ENCODE measurements at places on chromosomes 12 and 14.

DNA sequence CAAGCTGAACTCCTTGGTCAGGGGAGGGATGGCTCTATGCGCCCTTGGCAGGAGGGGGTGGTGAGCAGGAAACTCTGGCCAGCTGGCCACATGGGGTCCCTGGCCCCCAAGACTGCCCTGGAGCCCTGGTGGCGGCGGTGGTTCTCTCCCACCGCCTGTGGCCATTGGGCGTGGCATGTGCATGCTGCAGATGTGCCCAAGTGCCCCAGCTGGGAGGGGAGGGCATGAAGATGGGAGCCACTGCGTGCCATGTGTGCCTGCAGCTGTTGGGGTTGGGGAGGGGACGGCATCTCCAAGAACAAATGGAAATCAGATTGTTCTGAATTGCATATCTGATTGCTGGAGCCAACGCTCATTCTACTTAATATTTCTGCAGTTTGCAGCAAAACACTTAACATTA, 115.7 kb upstream of the IGF1 start:
- DNase-seq: no peak

DNA sequence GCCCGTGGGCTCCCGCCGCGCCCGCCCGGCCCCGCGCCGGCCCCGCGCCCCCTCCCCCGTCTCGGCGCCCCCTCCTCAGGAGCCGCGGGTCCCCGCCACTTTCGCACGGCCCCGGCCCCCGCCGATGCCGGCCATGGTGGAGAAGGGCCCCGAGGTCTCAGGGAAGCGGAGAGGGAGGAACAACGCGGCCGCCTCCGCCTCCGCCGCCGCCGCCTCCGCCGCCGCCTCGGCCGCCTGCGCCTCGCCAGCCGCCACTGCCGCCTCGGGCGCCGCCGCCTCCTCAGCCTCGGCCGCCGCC, 263 bp downstream of the RCOR1 start:
- DNase-seq: no peak

DNA sequence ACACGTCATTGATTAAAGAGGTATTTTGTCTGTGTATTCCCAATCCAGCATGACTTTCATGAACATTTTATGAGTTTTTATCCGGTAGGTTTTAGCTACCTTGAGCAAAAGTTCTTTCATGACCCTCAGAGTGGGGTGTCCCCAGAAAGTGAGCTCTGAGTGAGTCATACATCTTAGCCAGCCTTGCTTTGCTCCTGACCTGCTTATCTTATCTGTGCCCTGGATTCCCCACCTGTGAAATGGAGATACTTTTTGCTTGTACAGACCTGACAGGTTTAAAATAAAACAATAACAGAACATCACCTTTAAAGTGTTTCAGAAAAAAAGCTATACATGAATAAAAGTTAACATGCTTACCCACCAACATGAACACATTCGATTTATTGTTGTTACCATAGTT, 202.8 kb upstream of the SOX5 start:
- DNase-seq: no peak

- no peak for DNase-seq
These were observed 236.2 kb upstream of the KRR1 start for GRCh38 chr12:75747572-75748021.

All from RWPE2 (cell line).